ENCODE measurements at places on chromosomes 1 and 21.

- no peak for DNase-seq
Measured at GRCh38 chr1:51649593-51650091, 32.8 kb downstream of the OSBPL9 start.

GRCh38 chr1:15584489-15585363 lies at the start of gene AGMAT:
AGMAT (minus strand) TSS chr1:15585051; CDS start chr1:15584967, 84 bp downstream.
- DNase-seq: no peak

GRCh38 chr1:55724551-55725325 lies 509.6 kb upstream of the USP24 start:
- DNase-seq: no peak

DNA sequence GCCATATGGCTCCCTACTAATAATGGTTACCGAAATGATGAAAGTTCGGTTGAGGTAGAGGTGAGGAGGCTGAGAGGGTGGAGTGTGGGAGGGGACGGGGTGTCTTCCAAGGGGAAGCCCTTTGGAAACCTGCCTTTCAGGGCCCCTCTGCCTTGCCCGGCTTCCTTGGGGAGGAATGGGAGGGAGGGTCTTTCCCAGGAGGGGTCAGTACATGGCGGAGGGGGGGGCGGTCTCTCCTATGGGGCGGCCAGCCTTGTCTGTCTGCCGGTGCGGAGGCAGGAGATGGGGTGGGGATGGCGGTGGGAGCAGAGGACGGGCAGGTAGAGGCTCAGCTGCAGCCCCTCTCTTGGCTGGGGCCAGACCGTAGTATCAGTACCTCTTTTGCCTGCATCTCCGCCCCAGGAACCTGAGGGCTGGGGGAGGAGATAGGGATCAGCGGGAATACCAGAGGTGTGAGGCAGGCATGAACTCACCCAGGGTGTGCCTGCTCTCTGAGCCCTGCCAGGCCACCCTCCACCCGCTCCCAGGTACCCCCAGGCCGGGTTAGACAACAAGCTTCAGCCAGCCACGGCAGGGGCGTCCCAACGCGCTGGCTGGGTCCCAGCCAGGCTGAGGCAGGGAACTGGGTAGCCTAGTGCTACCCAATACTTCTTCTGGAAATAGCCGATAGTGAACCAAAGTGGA lies 79.4 kb upstream of the POU3F1 start:
- no peak for DNase-seq

- no peak for DNase-seq
Measured at GRCh38 chr1:1883092-1883873, 7.6 kb downstream of the GNB1 start.

All from left kidney (tissue), 8 donors.